ENCODE measurements at places on chromosomes 1 and 21. TPM values are rescaled to one million over a fixed set of nuclear protein-coding genes. Genes with fewer than 3 reads are reported as not detected.
A peak's percentile ranks its signal among the peaks of the same experiment; 100 is the strongest.

DNA sequence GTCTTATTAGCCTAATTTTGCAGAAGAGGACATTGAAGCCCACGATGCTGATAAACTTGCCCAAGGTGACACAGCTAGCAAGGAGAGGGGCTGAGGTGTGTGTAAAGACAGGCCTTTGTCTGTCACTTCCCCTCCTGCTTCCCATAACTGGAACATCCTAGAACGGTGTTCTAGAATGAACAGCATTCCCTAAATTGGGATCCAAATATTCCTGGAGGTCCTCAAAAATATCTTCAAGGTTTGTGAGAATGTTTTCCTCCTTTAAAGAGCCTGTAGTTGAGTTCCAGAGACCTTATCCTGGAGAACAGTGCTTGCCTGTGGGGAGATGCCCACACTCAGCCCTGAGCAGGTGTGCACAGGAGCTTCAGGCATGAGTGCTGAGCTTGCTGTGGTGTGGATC is 41.5 kb upstream of the SAMD13 start:
- no peak for DNase-seq

- no peak for DNase-seq
Observed at GRCh38 chr1:48077795-48078222, 80.6 kb upstream of the TRABD2B start.

DNA sequence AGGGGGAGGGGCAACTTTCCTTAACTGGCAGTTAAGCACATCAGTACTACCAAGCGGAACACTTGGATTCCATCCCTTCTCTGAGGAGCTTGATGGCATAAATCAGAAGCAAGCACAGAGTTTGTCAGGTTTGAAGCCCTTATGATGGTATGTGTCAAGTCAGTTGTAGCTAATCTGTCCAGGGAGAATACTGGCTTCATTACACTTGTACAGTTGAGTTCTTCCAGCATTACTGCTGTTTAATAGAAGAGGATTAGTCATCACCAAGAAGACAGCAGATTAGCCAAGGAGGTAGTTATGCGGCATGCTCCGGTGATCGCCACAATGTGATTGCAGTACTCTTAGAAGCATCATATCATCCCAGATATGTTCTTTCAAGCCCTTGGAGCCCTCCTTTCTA is 2.1 kb upstream of the TDRD5 start:
- DNase-seq, result no peak

GRCh38 chr1:242426271-242426905 is 98.1 kb downstream of the PLD5 start:
- no peak for DNase-seq

DNA sequence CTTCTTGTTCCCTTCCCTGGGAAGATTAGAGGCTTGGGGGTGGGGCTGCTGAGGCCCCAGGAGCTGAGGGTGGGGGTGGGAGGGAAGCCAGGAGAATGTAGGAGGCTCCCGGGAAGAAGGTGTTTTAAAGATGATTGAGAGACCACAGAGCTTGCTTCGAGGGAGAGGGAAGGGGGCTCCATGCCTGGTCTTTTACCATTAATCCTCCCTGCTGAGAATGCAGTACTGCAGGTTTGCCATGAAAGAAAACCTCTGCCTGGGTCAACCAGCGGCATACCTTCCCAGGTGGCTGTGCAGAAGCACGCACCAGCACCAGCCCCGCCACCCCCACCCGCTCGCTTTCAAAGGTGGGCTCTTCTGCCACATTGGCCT is 15.4 kb downstream of the ABCA4 start:
- no peak for DNase-seq

GRCh38 chr1:38061883-38062328 is 15.3 kb upstream of the POU3F1 start:
- DNase-seq, result no peak

DNA sequence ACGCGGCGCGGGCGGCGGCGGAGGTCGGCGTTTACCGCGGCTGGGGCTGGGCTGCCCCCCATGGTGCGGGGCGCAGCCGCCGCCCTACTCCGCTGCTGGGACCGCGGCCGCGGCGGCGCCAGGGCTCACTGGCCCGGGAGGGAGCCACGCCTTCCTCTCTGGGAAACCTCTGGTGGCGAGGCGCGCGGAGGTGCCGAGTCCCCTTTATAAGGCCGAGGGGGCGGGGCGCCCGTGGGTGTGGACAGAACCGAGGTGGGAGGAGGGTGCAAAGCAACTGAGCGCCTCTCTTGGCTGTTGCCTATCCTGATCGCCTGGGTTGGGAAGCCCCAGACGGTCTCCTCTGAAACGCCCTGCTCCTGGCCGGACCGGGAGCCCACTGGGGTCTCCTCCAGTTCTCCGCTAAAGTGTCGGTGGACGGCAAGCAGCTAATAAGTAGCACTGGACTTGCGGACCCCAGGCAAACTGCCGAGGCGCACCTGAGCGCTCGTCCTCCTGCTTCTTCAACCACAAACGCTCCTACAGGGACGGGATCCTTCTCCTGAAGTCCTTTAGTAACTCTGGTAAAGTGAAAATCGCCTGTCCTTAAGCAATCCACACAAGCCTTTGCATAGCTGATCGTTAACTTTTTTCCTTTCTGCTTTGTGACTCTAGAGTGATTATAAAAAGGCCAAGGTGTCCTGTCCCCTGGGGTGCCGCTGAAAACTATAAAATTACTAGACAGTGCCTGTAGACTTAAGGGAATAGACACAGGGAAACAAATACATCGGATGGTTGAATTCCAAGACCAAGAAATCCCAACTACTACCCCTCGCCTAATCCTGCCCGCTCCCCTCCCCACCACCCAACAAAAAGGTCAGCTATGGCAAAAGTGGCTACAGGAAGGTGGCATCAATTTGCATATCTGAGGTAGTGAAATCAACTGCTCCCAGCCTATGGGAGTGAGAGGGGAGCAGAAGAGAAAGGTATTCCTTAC is at the start of gene PTGER3:
Gene PTGER3 (minus strand): TSS at position 182 of the 973 bp plus-strand sequence. CDS start 239 bp downstream, outside the sequence.
- DNase-seq, result no peak

DNA sequence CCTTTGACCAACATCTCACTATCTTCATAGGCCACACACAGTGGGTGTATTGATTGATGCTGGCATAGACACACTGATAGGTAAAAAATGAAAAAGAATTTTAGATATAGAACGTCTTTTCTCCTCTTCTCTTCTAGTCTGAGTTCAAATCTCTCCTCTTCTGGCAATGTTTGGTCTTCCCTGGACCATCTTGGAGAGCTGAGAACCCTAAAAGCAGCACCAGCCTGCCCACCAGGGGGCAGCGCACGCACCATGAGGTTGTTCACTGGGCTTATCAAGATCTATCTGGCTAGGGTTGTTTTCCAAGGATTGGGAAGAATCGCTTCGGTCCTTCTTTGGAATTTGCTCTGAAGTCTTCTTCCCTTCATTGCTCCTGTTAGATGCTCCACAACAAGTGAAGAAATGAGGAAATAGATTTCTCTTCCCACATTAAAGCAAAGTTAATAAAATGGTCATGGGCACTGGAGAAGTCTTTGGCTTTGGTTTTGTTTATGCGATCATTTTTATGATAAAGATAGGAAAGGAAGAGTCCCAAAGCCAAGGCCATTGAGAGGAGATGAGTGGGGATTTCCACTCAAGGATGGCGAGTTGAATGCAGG is 104.0 kb upstream of the OLIG2 start:
- peak; percentile 25 for DNase-seq

GRCh38 chr1:115323366-115324004 is 14.6 kb downstream of the NGF start:
- DNase-seq, result no peak

DNA sequence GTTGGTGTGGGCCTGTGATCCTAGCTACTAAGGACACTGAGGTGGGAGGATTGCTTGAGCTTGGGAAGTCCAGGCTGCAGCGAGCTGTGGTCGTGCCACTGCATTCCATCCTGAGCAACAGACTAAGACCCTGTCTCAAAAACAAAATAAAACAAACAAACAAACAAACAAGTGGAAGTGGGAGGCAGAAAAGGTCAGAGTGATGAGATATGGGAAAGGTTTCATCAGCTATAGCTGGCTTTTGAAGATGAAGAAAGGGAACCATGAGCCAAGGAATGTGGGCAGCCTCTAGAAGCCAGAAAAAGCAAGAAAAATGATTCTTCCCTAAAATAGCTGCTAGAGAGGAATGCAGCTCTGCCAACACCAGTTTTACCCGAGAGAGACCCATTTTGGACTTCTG is 10.6 kb upstream of the NUCKS1 start:
- no peak for DNase-seq

GRCh38 chr1:170068923-170069322 is 5.6 kb downstream of the KIFAP3 start:
- DNase-seq, result no peak

- DNase-seq, result peak; percentile 83
Observed at GRCh38 chr1:185317886-185318310, 855 bp upstream of the IVNS1ABP start.

- no peak for DNase-seq
Observed at GRCh38 chr1:2574350-2574749, 12.2 kb upstream of the PRXL2B start.

GRCh38 chr1:84617349-84617748 is 43.1 kb upstream of the CTBS start:
- no peak for DNase-seq

Gene CFHR5
- not detected for total RNA-seq

Gene FAM78B
- not detected for total RNA-seq

Gene AK5
- not detected for total RNA-seq

Gene HSF2BP
- 0.13 TPM for total RNA-seq

All from HT-29 (cell line).